ENCODE measurements at places on chromosomes 12 and 14.

DNA sequence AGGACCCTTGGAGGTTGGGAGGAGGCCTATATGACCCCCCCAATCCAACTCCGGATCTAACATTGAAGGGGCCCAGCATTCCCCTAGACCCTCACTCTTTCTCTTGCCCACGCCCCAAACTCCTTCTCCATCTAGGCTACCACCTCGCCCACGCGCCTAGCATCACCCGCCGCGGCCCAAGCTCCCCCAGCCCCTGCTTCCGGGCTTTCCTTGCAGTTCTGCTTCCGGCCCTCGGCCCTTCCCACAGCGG is 445 bp downstream of the CERS5 start:
- peak; percentile 23 for DNase-seq

DNA sequence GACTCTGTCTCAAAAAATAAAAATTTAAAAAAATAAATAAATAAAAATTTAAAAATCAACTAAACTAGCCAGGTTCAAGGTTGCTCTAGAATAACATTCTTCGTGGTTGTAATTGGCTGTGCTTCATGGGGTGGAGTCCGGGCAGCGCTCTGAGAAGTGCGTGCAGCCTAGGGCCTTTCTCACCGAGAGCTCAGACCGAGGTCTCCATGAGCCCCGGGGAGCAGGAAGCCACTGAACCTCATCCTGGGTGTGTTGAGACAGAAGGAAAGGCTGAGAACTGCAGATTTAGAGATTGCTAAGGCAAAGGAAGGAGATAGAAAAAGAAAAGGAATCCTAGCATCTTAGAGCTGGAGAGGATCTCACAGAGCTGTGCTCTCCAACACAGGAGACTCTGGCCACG is 14.7 kb downstream of the P2RX4 start:
- no peak for DNase-seq

DNA sequence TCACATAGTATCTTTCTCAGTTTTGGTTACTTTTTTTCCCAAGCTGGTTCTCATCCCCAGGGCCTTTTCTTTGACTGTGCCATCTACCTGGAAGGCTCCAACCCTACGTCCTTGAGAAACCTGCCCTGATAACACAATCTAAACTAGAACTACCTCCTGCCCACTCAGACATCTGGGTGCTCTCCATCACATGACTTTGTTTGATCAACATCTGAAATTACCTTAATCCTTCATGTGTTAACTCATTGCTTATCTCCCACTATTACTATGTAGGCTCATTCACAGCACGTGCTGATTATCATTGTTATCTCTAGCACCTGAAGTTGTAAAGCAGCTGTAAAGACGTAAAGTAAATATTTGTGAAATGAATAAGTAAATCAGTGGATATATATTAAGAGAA is 784.0 kb downstream of the TMTC2 start:
- no peak for DNase-seq

- no peak for DNase-seq
These were observed 108.4 kb downstream of the GPR135 start for GRCh38 chr14:59356767-59357166.

DNA sequence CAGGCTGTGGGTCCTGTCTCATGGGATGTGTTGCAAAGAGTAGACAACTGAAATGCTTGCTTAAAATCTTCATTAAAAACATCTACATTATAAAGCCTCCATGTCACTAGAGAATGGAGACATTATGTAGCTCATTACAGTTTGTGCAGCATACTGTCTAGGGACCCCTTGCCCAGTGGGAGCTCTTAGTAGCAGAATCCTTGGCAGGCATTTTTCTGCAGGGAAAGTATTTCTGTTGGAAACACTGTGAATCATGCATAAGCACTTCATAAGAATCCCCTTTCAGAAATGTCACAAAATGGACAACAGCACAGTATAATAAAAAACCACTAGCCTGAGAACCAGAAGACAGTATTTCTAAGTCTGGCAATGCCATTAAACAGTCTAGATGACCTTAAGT is 174.3 kb downstream of the MGAT4C start:
- DNase-seq, result no peak

DNA sequence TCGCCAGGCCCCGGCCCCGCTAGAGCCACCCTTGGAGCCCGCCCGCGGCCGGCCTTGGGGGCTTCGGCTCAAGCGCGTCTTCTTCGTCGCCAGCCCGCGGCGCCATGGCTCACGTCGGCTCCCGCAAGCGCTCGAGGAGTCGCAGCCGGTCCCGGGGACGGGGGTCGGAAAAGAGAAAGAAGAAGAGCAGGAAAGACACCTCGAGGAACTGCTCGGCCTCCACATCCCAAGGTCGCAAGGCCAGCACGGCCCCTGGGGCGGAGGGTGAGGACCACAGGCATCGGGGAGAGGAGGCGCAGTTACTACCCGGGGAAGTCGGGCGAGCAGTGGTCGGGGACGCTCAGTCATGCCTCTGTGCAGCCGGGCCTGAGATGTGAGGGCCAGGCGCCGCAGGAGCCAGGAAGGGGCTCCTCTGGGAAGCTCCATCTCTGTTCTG is 573 bp downstream of the ARL6IP4 start:
- no peak for DNase-seq

DNA sequence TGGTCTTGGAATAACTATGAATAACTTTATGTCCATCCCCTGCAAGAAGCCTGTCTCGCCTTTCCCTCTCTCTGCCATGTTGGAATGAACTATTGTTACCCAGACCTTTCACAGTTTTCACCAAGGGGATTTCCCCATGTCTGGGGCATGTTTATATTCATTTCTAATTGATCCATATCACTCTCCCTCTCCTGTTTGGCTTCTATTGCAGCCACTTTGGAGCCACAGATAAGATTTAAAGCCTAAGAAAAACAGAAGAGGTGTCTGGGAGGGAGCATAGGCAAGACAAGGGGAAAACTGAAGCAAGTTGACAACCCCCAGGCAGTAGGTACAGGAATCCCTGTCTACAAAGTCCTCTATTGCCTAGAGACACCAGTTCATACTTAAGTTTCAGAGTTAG is 41.0 kb upstream of the FOXJ2 start:
- no peak for DNase-seq

DNA sequence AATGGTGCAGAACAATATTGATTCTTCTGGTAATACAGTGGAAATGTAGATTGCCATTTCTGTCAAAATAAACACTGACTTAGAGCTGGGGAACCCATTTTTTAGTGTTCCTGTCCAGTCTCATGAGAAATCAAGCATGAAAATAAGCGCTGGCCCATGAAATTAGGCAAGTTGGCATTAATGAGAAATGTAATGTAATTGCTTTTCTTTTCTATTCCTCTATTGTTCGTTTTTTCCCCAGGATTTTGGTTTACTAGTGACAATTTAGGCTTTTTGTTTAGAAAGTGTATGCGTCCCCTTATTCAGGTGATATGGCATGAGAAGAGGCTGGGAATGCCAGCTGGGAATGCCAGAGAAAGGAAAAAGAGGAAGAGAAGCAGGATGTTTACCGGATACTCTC is 64.4 kb upstream of the KICS2 start:
- DNase-seq, result no peak

DNA sequence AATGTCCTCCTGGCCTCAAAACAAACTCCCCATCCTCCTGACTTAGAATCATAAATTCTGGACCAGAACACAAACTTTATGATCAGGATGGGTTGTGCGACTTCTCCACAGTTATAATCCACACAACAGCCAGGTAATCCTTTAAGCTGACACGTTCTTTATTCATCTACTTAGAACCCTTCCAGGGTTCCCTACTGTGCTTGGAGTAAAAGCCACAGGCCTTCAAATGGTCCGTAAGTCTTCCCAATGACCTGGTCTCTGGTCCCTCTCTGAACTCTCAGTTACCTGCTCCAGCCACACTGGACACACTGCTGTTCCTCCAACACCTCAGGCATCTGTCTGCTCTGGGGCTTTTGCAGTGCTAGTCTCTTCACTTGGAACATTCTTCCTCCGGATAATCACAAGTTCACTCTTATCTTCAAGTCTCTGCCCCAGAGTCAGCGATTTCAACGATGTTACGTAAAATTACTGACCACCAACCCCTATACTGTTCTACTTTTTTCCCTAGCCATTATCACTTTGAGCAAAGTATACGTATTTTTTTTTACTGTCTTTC is 1.7 kb upstream of the RNASE7 start:
- DNase-seq, result no peak

DNA sequence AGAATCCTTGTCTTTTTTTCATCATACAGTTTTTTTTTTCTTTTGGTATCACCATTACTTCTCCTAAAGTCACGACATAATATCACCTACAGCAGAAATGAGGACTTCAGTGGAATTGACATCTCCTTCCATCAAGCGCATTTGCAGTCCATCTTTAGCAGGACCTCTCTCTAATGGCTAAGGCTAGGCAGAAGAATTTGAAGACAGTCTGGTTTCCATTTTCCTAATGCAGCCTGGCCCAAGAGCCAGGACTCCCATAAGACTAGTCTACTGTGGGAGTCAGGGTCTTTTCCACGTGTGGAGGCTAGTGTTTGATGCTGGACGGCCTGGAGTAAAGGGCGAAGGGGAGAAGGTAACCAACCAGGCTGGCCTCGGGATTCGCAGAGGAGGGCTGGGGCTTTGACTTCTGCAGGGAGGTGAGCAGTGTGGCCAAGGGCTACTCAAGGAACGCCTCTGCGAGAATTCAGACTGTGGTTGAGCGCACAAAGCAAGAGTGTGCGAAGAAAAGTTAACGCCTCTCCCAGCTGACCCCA is 769 bp upstream of the ZNF740 start:
- DNase-seq, result no peak

- no peak for DNase-seq
These were observed 220.0 kb downstream of the NEDD1 start for GRCh38 chr12:97127061-97127460.

DNA sequence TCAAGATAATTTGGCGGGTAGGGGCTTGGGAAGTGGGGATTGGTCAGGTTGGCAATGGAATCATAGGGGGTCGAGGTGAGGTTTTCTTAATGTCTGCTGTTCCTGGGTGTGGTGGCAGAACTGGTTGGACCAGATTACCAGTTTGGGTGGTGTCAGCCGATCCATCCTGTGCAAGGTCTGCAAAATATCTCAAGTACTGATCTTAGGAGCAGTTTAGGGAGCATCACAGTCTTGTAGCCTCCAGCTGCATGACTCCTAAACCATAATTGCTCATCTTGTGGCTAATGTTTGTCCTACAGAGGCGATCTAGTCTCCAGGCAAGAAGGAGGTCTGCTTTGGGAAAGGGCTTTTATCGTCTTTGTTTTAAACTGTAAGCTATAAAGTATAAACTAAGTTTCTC is 868.4 kb downstream of the DIO2 start:
- no peak for DNase-seq

GRCh38 chr12:27614866-27615265 is 81.4 kb upstream of the REP15 start:
- no peak for DNase-seq

- no peak for DNase-seq
These were observed 19.8 kb upstream of the MGP start for GRCh38 chr12:14905269-14906004.

- no peak for DNase-seq
These were observed 8.0 kb downstream of the GNG2 start for GRCh38 chr14:51868405-51868804.

DNA sequence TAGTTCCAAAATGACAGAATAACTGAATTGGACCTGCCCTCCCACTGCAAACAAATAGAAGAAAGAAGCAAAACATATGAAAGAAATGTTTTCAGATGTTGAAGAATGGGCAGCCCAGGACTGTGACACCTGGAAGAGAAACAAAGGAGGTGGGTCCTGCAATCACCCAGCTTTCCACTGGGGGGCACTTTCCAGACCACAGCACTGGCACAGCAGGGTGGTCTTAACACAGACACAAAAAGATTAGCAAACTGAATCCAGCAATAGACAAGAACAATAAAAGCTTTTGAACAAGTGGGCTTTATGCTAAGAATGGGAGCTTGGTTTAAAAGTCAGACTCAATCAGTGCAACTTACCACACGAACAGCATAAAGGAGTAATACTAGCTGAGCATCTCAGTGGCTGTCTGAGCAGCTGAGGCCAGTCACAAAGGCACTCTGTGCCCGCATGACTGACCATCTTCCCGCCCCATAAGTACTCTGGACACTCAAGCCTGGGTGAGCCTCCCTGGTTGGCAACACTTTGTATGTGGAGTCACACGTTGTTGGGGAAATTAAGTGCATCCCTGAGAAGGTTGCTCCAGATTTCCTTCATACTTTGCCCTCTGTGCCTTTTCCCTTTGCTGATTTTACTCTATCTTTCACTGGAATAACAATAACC is 27.7 kb downstream of the JKAMP start:
- no peak for DNase-seq

GRCh38 chr14:93027810-93028723 is 87.7 kb downstream of the ITPK1 start:
- DNase-seq, result no peak

GRCh38 chr14:99459481-99460100 is 21.1 kb downstream of the SETD3 start:
- DNase-seq, result no peak

GRCh38 chr12:91931111-91931510 is 214.5 kb downstream of the BTG1 start:
- DNase-seq, result no peak

GRCh38 chr14:51547701-51548100 is 104.0 kb upstream of the FRMD6 start:
- DNase-seq, result no peak

DNA sequence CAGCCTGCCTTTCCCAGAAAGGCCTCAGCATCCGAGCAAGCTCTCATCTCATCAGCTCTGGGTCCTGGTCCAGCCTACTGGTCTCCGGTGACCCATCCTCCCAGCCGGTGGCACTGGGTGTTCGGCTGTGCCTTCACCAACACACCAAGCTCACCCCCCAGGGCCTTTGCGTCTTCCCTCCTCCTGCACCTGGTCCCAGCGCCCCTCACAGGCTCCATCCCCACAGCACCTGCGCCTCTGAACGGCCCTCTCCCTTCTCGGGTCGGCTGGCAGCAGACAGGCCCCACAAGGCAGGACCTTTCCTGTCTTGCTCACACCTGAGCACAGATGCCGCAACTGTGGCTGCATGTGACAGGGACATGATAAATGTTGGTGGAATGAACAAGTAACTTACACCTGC is 13.1 kb downstream of the P2RX2 start:
- no peak for DNase-seq

- DNase-seq, result no peak
These were observed 224.9 kb downstream of the NPAS3 start for GRCh38 chr14:33163600-33163999.

DNA sequence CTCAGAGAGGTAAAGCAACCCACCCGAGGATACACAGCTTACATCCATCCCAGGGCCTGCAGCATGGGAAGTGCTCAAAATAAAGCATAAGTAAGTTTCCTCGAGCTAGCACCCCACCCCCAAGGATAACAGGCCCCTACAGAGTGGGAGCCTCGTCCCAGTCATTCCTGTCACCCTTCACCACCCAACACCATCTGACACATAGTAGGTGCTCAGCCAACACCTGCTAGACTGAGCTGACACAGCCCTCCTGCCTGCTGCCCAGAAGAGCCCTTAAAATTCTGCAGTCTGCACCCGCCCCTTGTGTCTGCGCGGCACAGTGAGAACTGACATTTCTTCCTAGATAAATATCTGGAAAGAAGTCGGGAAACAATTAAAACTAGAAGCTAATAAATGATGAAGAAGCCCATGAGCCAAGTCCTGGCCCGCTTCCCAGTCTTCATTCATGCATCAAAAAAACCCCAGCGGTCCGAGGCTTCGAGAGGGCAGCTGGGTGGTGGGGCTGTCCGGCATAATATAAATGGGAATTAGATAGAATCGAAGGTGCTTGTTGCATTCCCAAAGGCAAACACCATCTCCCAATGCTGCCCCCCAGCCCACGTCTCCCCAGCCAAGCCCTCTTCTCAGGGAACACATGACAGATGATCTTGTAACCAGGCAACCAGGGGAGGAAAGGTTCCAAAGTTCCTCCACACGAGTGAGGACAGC is 76.2 kb downstream of the BCL11B start:
- no peak for DNase-seq

- DNase-seq, result no peak
These were observed 17.3 kb upstream of the ABHD12B start for GRCh38 chr14:50854521-50854920.

GRCh38 chr12:84463741-84464495 is 448.7 kb downstream of the SLC6A15 start:
- DNase-seq, result no peak
